Osteocyte (in vitro differentiated cells): ENCODE measurements at places on chromosomes 11 and 22. TPM values are rescaled to one million over a fixed set of nuclear protein-coding genes. Genes with fewer than 3 reads are reported as not detected.

Gene OR56B4
- not detected in 2 replicates for total RNA-seq

DNA sequence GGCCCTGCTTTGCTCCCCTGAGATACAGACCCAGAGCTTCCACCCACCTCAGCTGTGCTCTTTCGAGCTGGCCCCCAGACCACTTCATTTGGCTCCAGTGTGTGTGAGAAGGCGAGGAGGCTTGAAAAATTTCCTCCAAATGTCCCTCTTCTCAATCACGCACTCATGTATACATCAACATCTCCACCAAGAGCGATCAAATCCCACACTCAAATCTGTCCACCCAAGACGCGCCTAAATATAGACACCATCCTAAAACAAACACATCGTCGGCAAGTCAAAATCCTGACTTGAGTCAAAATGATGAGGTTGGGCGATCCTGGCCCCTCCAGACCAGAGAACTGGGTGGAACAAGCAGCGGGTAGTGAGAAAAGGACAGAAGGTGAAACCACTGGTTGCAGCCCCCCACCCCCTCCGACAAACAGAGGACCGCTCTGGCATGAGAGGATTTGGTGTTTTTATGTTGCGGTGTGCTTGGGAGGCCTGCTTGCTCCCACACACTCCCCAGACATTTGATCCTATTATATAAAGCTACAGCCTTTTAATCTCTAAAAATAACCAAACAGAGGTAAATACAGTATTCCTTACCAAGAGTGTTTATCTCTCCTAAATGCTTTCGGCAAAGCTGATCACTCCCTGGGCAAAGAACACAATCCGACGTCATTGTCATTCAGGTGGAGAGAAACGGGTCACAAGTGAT is 10.2 kb downstream of the MN1 start:
- no peak for DNase-seq

- DNase-seq: no peak
Observed at GRCh38 chr11:114304969-114305368, 8.8 kb downstream of the NNMT start.

Gene ANO9
- total RNA-seq: not detected in 2 replicates

DNA sequence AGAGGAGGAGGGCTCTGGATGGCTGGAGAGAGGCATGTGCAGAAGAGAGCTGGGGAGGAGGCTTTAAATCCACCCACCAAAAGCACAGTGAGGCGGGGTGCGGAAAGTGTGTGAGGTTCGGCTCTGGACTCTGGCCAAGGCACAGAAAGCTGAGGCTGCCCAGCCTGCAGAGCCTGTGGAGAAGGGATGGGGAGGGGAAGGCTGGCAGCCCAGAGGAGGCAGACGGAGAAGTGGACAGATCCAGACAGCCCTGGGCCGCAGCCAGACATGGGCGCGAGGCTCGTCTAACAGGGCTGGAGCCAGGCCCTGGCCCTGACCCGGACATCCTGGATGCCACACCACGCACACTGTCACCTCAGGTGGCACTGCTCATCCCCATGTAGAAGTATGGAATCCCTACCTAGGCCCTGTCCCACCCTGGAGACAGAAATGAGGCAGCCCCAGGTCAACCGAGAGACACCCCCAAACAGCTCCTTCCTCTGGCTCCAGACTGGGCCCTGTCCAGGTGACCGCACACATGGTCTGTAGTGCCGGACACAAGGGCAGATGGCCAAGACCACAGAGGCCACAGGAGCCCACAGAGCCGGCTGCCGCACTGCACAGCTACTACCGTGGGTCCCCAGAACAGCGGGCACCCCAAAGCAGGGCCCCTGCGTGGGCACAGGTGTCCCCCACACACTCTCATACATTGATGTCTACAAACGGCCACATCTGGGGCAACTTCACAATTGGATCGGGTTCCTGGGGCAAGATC is 16.6 kb upstream of the MOB2 start:
- no peak for DNase-seq

DNA sequence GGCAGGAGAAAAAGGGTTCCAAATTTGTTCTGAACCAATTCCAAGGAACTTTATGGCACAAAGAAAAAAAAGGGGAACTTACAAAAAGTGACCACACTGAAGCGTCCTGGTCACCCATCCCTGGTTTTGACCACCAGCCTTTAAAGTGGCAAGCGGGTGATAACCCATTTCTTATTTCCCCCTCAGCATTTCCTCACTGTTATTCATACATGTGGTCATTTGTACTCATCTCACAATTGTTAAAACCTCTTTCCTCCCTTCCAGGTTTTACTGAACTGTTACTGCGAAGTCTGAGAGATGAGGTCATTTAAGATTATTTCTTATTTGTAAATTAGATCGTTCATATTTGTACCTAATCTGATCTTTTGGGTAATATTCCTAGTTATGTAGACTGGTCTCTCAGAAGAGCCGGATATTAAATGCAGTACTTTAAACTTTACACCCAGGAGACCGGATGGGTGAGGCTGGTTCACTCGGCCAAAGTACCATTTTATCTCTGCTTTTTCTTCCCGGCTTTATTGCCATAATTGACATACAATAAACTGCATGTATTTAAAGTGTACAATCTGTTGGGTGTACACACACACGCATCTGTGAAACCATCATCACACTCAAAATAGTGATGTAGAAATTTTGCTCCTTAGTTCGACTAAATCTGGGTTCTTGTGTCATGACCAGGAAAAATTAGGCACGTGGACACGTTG is 47.0 kb downstream of the CDPF1 start:
- DNase-seq: no peak

DNA sequence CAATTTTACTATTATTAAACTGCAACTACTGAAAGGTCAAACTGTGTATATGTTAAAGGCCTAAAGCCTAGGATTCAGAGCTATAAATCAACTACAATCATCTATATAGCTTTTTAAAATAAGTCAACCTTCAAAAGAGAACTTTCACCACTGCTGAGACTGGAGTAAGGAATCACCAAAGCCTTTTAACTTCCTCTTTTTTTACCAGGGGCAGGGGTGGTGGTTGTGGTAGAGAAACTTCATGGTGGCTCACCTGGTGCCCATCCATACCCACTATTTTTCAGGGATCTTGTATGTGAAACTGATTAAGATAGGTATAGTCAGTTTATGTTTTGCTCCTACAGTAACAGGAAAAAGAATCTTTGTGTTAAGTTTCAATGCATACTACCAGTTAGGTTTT is 31.5 kb downstream of the TSG101 start:
- no peak for DNase-seq

Gene TAF6L
- total RNA-seq: 40.8 and 42.8 TPM in 2 replicates

DNA sequence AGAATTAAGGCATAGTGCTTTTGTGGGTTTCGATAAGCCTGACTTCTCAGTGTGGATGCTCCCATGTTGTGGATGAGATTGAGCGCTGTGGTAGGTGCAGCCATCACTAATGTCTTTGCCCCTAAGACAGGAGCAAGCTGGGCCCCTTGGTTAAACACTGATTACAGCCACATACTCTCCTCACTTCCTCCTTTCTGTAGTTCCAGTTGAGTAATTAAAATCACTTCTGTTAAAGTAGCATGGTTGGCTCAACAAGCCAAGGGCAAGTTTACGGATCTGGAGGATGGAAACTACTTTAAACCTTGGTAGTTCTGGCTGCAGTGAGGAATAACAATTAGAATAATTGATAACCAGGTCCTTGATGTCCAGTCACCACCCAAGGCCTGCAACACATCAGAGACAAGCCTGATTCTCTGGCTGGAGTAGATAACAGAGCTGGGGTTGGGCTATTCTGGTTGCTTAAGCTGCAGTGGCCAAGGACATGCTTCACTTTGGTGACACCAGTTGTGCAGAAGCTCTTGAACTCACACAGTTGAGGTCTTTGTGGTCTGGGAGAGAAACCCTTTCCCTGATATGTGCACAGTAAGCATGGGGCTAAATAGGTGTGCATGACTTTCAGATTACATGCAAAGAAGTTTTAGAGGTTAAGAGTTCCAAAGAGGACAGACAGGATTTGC is 81.3 kb downstream of the KIRREL3 start:
- DNase-seq: no peak

Gene TTC17
- 93.7 and 95.3 TPM in 2 replicates for total RNA-seq

- DNase-seq: no peak
Observed at GRCh38 chr11:15764326-15764725, 592.0 kb downstream of the SOX6 start.
